ENCODE measurements at places on chromosomes 7 and 10.

GRCh38 chr10:70352401-70353097, 29.9 kb downstream of the LRRC20 start:
- DNase-seq: no peak

GRCh38 chr7:21986096-21986495, 40.4 kb upstream of the CDCA7L start:
- DNase-seq: no peak

DNA sequence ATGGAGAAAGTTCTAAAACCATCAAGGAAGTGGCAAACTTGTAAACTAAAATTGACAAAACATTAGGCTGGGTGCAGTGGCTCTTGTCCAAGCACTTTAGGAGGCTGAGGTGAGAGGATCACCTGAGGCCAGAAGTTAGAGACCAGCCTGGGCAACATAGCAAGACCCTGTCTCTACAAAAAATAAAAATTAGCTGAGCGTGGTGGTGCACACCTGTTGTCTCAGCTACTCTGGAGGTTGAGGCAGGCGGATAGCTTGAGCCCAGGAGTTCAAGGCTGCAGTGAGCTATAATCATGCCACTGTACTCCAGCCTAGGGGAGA, 29.4 kb upstream of the HNRNPH3 start:
- DNase-seq: no peak

DNA sequence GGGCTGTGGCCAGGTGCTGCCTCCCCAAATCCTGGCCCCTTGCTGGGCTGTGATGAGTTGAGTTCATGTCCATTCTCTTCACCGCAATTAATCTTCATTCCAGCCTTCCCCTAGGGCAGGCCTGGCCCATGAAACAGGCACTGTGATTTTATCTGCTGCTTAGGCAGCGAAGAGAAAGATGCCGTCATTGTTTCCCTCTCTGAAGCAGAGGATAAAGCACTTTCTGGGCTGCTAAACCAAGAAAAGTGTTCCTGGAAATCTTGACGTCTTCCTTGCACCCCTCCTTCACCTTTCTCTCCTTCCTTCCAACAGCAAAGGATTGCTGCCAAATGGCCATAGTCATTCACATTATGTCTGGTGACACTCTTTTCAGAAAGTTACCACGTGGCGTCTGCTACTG, 265.9 kb downstream of the ZEB1 start:
- DNase-seq: no peak

DNA sequence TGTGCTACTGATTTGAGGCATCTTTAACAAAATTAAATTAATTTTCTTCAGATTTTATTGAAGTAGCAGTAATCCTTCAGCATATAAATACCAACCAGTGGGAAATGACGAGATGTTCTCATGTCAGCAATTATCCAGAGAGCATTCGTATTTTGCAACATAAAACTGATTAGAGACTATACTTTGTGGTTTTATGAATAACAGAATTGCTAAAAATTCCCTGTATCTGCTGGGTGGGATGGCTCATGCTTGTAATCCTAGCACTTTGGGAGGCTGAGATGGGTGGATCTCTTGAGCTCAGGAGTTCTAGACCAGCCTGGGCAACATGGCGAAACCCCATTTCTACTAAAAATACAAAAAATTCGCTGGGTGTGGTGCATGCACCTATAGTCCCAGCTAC, 56.9 kb downstream of the ATAD1 start:
- DNase-seq: no peak

- no peak for DNase-seq
These were observed 66.0 kb downstream of the CASD1 start for GRCh38 chr7:94575646-94576045.

DNA sequence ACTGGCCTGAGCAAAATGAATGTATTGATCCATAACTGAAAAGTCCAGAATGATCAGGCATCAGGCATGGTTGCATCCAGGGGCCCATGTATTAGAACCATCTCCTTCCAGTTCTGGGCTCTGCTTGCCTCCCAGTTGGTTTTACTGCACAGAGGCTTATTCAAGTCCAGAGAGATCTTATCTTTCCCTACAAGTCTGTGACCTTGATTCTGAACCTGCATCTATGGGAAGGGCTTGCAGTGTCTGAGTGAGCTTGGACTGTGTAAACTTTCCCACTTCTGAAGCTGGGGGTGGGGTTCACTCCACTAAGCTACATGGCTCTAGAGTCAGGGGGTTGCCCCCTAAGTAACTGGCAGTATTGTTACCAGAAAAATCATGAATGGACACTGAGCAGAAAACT, 136.2 kb downstream of the TCF7L2 start:
- no peak for DNase-seq

DNA sequence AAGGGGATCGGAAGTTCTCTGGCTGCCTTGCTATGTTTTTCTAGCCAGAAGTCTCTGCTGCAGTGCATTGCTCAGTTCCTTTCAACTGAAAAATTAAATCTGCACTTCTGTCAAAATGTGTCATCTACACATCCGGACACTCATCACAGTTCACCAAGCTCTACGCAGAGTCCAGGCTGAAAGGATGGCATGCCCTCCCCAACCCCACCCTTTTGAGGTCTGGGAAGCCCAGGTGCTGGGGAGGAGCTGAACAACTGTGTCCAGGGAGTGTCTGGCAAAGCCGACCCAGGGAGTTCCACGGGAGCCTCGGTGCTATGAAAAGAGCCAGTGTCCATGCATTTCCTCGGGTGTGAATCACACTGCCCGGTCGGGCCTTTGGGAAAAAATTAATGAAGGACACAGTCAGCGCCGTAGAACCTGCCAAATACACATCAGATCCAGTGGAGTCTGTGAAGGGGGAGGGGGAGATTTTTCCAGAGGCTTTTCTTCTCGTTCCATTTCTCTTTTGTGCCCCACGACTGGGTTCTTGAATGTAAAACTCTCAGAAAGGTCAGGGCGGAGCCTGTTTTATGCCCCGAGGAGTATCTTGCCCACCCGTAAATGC, 757 bp upstream of the PALS2 start:
- DNase-seq: peak; percentile 33

- DNase-seq: no peak
These were observed 115.4 kb downstream of the NT5C2 start for GRCh38 chr10:103077491-103078308.

DNA sequence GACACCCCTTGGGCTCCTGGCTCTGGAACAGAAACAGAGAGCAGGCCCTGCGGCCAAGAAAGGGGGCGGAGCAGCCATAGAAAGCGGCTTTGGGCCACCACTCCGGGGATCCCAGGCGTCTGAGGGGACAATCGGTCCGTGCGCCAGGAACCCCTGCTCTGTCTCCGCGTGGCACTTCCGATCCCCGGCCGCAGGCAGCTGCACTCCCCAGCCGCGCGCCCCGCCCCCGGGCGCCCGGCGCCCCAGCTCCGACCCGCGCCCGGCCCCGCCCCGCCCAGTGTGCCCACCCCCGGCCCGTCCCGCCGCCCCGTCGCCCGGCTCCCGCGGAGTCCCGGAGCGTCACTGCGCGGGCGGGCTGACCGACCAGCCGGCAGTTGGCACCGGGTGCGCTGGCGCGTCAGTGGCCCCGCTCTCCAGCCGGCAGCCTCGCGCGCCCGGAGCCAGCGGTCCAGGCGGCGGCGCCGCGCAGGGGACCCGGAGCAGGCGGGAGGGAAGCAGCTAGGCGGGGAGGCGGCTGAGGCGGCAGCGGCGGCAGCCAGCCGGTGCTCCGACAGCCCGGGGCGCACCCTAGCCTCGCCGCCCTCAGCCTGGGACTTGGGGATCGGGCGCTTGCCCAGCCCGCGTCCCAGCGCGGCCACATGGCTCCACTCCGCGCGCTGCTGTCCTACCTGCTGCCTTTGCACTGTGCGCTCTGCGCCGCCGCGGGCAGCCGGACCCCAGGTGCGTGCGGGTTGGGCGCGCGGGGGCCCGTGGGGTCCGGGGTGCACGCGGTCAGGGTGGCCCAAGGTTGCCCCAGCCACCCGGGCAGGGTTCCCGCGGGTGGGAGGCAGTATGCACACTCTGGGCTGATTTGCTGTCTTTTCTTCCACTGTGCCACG, at the start of gene ADAMTS14:
ADAMTS14 (plus strand) TSS at position 342 of the 878 bp plus-strand sequence; CDS start at position 639, 297 bp downstream.
- no peak for DNase-seq

DNA sequence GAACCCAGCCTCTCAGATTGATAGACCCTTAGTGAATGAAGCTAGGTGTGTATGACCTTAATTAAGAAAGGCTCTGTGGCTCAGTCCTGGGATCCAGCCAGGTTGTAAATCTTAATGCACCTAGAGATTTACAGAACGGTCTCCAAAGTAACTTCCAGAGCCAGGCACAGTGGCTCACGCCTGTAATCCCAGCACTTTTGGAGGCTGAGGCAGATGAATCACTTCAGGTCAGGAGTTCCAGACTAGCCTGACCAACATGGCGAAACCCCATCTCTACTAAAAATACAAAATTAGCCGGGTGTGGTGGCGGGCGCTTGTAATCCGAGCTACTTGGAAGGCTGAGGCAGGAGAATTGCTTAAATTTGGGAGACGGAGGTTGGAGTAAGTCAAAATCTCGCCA, 24.3 kb downstream of the CALHM2 start:
- DNase-seq: no peak

DNA sequence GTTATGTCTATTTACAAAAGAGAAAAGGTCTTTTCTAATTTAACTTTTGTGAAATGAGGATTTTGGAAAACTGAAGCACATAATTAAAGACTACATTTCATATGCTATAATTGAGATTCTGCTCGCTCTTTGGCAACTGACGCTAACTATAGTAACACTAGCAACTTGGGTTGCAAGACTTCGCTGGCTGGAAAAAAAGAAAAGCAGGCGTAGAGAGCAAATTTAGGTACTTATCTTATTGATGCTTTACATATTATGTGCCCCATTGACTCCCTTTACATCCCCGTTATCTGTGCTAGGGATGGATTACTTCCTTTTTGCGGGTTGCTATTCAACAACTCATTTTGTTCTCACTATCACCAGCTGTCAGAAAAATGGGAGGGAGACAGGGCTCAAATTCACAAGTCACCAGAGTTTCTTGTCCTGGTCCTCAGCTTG, 10.5 kb downstream of the SEMA3C start:
- DNase-seq: no peak

GRCh38 chr10:124125305-124126116, 32.1 kb upstream of the CHST15 start:
- no peak for DNase-seq

- DNase-seq: no peak
These were observed 518 bp upstream of the COMMD3 start for GRCh38 chr10:22315455-22316285.

GRCh38 chr7:107692501-107692900, 31.9 kb downstream of the SLC26A4 start:
- no peak for DNase-seq

All from astrocyte of the cerebellum (primary cell).